ENCODE measurements at places on chromosomes 6 and 20.

GRCh38 chr6:22751223-22751622 lies 181.9 kb downstream of the HDGFL1 start:
- DNase-seq: no peak

DNA sequence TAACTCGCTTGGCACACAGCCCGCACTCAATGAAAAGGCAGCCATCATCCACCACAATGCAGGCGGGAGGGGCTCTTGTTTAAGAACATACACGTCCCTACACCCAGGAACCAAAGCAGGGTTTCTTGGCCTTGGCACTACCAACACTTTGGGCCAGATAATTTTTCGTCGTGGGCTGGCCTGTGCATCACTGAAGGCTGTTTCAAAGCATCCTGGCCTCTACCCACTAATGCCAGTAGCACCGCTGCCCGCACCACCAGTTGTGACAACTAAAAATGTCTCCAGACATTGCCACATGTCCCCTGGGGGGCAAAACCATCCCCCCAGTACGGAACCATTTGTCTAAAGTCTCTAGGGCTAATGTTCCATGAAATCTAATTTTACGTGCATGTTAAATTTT lies 13.0 kb downstream of the UQCC2 start:
- no peak for DNase-seq

DNA sequence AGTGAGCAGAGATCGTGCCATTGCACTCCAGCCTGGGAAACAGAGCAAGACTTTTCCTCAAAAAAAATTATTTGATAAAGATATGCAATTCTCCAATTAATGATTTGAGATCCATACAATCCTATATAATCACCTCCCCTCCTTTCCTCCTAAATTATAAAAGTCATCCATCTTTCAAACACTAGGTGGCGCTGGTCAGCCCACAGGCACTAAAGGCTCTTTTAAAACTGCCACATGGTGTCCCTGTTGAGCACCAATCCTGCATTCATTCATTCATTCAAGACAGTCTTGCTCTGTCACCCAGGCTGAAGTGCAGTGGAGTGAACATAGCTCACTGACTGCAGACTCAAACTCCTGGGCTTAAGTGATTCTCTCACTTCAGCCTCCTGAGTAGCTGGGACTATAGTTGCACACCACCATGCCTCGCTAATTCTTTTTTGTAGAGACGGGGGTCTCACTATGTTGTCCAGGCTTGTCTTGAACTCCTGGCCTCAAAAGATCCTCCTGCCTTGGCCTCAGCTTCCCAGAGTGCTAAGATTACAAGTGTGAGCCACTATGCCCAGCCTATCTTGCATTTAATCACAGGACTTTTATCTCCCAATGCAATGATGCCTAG lies 58.7 kb upstream of the SLC2A12 start:
- DNase-seq: peak; percentile 76

DNA sequence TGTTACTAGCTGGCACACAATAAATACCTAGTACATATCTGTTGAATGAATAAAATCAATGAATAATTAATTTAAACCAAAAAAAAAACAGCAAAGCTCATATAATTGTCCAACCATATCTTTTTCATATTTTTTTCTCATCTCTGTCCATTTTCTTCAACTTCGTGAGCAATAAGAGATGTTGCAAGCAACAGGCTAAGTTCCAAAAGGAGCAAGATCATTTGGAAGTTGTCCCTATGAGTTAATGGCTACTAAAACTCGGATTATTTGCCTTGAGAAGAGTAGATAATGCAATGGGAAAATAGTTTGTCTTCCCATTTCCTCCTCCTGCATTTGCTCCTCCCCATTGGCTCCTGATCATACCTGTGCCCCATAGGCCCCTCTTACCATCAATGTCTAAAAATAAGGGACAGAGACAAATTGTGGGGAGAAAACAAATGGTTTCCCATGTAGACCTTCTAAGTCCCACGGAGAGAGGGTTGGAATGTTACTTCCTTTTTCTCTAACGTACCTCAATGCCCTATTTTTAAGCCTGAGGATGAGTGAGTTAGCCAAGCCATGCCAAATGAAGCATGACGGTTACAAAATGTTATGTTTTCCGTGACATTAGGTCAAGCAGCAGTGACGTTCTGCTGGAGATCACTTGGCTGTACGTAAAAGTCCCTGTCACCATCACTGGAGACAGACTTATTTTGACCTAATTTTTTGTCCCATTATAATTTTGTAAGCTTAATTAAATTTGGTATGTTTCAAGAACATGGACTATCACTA lies 217.3 kb upstream of the PREP start:
- DNase-seq: peak; percentile 11

- no peak for DNase-seq
Observed at GRCh38 chr6:53440336-53440945, 91.7 kb upstream of the ELOVL5 start.

GRCh38 chr6:31407699-31408098 lies 4.3 kb downstream of the MICA start:
- peak; percentile 37 for DNase-seq

GRCh38 chr6:25175196-25175595 lies 104.0 kb upstream of the CARMIL1 start:
- DNase-seq: no peak

GRCh38 chr20:1333462-1334369 lies 4.8 kb upstream of the SDCBP2 start:
- DNase-seq: no peak

DNA sequence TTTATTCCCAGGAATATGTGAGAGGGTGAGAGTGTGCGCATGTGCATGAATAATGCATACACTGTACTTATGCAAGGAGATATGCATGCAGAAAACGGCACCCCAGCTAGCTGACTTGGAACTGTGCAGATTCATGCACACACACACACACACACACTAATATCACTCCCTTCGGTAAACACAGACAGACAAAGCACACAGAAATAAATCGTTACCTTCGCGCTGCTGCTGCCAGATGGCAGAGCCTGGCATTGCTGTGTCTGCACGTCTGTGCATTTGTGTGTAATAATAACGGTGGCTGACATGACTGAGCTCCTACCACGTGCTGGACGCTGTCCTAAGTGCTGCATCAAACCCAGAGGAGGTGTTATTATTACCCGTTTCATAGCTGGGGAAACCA lies 36.8 kb downstream of the PREX1 start:
- DNase-seq: no peak

DNA sequence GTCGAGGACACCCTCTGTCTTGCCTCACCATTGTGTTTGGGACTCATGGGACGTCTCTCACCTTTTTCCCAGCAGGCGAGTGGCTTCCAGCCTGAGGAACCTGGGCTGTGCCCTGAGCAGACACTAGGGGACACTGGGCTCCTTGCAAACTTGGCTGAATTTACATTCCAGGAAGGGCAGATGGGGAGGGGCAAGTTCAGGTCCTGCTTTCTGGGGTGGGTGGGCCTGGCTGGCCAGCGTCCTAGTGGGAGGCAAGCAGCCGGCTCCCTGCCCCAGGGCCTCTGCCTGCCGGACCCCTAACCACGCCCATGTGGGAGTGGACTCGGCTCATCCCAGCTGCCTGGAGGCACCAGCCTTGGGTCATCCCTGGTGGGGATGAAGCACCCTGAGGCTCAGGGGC lies 48.2 kb upstream of the MLN start:
- peak; percentile 40 for DNase-seq

DNA sequence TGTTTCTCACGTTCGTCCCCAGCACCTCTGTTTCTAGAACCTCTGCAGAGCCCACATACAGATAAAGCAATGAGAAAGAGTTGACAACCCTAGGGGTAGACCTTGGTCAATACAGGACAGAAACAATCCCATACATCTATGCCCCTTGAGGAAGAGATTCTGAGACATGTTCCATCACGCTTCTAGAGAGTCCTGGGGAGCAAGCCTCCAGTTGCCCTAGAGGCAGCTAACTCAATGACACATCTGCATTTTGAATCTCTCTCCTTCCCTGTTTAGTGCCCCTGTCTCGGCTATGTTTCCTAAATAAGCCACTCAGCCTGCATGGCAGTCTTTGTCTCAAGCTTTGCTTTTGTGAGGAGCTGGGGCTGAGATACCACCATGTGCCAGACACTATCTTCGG lies 435.3 kb downstream of the CD83 start:
- no peak for DNase-seq

DNA sequence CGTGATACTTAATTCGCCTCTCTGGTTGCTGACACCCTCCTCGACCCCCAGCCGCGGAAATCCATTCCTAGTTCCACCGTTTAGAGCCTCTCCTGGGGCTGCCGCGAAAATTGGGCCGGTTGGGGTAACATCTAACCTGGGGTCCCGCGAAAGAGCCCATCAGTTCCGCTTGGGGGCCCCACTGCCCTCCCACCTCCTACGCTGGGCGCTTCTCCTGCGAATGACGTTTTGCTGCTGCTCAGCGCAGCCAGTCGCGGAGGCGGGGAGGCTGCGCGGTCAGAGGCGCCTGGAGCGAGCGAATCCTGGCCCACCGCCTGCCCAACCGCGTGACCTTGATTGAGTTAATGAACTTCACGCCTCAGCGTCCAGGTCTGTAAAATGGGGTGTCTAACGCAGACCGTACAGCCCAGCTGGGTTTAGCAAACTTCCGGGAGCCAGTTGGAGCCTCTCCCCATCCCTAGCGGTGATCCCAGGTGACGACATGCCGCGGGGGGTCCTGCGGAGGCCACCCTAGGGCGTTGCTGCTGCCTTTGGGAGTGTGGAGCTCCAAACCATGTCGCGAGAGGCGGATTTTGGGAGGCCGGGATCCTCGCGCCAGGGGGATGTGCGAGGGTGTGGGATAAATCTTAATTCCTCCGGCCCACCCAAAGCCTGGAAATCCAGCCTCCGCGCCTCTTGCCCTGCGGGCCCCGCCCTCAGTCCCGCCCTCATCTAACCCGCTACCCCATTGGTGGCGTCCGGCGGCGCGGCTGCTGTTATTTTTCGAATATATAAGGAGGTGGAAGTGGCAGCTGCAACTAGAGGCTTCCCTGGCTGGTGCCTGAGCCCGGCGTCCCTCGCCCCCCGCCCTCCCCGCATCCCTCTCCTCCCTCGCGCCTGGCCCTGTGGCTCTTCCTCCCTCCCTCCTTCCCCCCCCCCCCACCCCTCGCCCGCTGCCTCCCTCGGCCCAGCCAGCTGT lies at the start of gene CDC25B:
Gene CDC25B, plus strand, starts transcription at position 800 of the 958 bp plus-strand sequence. CDS start 222 bp downstream, outside the sequence.
- peak; percentile 95 for DNase-seq

GRCh38 chr20:42378826-42379225 lies 760.6 kb upstream of the CHD6 start:
- no peak for DNase-seq

DNA sequence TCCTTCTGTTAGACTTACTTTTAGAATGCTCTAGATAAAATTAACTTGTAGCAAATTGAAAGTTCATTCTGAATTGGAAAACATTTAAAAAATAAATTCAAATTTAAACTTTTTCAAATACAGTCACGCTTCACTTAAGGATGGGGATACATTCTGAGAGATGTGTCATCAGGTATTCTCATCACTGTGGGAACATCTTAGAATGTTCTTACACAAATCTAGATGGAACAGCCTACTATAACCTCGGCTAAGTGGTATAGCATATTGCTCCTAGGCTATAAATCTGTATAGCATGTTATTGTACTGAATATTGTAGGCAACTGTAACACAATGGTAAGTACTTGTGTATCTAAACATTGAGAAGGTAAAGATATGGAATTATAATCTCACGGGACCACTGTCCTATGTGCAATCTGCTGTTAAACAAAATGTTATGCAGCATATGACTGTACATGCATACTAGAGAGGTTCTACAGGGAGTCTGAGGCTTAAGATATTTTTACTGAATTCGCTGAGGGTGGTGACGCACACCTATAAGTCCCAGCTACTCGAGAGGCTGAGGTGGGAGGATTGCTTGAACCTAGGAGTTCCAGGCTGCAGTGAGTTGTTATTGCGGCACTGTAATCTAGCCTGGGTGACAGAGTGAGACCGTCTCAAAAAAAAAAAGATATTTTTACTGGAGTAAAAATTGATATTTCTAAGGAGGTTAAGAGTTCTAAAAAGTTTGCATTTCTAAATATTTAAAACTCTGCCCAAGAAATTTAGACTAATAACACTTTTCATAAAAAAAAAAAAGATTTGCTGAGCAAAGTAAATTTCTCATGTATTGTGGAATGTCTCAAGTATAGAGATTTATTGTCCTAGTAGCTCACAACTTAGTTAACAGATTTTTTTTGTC lies 87.3 kb upstream of the TULP1 start:
- no peak for DNase-seq

DNA sequence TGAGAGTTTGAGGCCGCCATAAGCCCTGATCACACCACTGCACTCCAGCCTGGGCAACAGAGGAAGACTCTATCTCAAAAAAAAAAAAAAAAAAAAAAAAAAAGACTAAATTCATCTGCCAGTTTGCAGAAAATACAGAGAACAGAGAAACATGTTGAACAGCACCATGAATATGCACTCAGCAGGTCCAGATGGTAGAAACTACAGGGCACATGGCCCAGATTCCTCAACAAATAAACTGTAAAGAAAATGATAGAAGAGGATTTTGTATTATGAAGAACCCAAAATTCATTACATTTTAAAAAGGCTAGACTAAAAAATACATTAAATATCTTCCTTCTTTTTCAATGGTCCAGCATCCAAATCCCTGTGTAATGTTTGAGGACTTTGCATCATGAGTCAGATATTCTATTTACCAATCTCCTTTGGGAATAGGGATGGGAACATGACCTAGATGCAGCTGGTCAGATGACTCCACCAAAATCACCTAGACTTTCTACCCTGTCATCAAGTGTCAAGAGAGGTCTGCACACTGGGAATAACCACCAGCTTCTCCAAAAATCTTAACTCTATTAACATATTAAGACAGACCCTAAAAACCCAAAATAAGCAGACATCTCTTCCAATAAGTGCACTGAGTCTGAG lies 189.1 kb upstream of the TCF21 start:
- no peak for DNase-seq

GRCh38 chr6:30127238-30128093 lies 8.5 kb upstream of the TRIM40 start:
- DNase-seq: no peak

- no peak for DNase-seq
Observed at GRCh38 chr6:109186012-109186411, 90.7 kb downstream of the CEP57L1 start.

DNA sequence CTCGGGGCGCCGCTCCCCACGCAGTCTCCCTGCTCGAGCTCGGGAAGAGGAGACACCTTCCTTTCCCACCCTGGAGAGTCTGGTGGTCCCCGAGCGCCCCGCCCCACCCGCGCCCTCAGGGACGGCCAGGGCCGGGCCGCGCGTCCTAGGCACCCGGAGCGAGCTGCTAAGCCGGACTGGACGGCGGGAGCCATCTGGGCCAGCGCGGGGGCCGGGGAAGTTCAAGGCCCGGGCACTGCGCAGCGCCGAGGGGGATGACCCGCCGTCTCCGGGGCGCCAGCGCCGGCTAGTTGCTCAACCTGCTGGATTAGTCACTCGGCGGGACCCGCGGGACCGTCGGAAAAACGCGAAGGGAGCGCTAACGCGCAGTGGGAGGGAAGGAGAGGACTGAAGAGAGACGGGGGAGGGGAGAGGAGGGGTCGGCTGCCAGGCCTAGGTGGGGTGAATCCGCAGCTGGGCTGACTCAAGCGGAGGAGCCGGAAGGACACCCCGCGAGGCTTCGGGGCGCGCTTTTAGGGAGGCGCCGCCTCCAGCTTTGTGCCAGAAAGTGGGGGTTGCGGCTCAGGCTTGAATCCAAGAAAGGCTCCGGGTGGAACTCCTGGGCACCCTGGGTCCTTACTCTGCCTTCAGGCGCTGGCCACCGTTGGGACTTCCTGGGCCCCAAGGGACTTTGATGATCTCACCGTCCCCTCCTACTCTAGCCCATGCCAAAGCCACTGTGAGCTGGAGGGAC lies 75.7 kb upstream of the FOXP4 start:
- peak; percentile 44 for DNase-seq

- DNase-seq: no peak
Observed at GRCh38 chr6:16092990-16093389, 35.9 kb upstream of the MYLIP start.
